Activated CD4-positive, alpha-beta T cell treated with anti-CD3 and anti-CD28 coated beads for 1 hour (primary cell): ENCODE measurements at places on chromosomes 7 and 10.

GRCh38 chr10:130877126-130877525, 434.4 kb downstream of the TCERG1L start:
- DNase-seq = no peak

GRCh38 chr7:151244841-151245346, 3.6 kb downstream of the SMARCD3 start:
- DNase-seq = no peak

- no peak for DNase-seq
These were observed 13.2 kb downstream of the ATE1 start for GRCh38 chr10:121914661-121915060.

DNA sequence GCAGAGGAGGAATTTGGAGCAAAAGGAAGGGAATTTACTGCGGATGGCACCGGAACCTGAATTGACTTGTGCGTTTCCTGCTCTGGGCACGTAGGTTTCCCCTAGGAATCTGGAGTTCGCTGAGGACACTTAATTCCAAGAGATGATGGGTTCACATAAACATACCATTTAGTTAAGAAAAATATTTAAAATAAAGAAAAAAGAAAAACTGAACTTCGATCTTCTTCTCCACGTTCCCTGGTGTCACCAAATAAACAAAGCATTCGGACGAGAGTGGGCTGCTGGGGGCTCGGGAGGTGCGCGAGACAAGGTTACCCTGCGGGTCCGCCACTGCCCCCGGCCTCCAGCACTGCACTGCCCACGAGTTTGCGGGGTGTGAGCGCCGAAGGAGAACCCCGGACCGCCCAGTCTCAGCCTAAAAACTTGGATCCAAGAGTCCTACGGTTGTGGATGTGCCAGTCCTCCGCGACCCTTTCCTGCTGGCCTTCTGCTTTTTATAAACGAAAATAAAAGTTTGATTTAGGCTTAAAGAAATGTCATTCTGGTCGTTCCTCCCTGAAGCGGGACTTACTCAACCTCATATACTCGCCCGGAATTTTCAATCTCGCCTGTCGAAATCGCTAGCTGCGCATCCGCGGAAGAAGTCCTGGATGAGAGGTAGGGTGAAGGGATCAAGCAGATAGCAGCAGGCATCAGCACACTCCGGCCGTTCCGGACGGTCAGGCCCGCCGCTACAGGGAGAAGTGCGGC, 30.3 kb downstream of the SKIDA1 start:
- no peak for DNase-seq

DNA sequence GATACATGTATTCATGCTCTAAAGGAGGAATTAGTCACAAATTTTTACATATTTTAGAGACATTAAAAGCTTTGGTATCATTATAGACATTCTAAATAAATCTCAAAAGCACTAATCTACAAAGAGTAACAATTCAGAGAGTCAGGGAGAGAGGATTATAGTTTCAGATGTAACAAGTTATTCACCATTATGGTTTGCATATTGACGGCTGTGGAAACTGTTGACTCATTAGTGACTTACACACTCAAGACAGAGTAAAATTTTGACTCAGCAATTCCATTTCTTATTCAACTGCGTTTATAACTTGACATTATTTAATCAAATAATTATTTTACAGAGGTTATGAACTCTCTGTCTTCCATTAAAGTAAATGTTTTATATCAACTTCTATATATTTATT, 95.4 kb upstream of the SEMA3C start:
- no peak for DNase-seq

DNA sequence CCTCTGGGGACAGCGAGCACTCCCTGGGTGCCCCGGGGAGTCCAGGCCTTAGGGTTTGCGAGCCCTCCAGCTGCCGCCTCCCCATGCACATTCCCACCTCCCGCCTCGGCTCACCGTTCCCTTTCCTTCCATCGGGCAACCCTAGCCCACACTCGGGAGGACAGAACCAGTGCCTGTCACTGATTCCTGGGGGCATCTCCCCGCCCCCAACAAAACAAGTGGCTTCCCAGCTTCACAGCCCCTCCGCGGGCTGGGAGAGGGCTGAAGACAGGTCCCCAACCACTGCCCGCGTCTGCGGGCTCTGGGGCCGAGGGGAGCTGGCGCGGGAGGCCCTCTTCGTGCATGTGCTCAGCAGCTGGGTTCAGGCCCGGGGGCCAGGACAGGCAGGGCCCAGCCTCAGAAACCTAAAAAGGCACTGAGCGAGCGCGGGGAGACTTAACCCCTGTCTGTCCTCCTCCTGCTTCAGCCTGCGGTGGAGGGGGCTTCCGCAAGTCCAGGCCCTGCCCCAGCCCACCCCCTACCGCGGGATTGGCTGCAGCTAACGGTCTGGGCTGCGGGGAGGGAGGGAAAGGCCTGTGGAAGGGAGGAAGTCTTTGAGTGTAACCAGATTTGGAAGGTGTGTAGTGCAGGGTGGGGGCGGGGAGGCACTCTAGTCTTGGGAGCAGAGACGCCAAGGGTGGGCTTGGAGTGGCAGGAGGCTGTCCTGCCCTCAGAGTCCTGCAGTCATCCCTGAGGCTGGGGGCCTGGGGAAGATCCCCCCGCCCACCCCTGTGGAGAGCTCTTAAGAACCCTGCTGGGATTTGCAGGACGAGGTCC, 1.2 kb downstream of the FLNC start:
- no peak for DNase-seq

- DNase-seq = no peak
These were observed 10.6 kb downstream of the VIM start for GRCh38 chr10:17238445-17239291.

DNA sequence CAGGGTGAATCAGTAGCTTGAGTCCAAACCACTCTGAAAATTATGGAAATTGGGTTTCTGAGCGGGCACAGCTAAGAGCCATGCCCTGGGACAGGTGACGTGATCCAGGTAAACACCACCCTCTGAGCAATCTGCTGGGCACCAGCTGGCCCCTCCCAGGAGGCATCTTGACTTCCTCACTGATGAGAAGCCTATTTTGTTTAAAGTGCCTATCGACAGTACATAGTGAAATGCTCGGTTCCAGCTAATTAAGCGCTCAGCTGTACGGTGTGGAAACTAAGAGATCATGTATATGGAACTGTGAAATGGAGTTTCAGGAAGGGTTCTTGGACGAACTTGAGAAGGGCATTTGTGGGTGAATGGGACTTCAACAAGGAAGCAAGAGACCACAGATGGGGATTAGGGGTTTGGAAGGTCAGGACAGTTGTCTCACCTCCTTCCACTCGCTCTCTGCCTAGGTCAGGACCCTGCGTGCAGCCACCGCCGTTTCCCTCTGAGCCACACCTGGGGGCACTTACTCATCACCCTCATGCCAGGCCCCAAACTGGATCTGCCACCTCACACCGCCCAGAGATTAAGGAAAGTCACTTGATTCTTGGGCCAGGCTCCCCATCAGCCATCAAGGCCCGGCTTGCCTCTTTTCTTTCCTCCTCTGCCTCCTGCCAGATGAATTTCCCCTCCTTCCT, 3.2 kb downstream of the ITPRIP start:
- DNase-seq = no peak

DNA sequence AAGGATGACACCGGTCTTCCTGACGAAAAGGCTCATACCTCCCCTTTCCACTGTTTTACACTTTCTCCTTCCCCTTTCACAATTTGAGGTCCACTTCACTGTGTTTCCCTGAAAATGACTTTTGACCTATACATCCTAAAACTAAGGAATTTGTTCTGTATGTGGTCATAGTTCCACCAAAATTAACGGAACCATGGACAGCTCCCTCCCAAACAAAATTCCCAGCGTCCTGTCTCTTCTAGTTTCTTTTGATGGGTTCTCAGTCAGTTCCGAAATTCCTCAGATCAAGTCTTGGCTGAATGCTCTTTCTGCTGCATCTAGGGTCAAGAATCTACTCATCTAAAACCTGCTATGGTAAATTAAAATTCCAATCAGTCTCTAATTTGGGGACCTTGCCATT, 1191.9 kb downstream of the CNTNAP2 start:
- no peak for DNase-seq

DNA sequence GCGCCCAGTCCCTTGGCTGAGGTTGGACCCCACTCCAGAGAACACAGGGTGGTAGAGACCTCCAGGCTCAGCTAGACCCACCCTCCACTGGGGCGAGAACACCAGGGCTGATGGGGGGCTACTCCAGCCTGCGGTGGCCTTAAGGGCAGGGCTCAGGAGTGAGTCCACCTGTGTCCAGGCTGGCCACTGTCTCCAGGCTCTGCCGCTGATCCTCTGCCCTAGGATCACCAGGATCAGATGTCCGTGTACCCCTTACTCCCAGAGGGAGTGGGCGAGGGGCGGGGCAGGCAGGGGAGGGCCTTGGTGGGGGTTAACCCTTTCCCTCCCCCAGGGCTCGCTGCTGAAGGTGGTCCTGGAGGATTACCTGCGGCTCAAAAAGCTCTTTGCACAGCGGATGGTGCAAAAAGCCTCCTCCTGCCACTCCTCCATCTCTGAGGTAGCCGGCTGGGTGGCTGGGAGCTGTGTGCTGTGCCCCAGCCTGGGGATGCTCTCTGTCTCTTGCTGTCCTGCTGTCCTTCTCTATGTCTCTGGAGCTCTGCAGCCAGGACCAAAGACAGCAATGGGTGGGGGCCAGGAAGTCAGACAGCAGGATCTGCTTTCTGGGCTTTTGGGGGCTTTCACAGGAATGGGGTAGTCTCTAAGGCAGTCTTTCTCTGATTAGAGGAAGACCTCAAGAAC, 38.0 kb downstream of the PSAP start:
- DNase-seq = no peak

DNA sequence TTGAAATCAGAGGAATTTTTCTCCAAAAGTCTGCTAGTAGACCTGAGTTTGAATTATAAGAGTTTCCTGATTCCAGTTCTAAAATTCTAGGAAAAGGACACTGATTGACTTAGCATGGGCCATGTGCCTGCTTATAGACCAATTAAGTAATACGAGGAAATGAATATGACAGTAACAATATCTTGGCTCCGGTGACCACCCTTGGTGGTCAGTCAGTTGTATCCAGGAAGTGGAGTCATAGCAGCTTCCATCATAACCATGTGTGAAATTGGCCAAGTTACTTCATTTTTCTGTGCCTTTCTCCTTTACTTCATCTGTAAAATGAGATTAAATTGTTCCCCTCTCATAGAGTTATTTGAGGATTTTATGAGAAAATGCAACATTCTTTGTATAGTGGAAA, 66.9 kb downstream of the MTPAP start:
- no peak for DNase-seq

GRCh38 chr10:80814147-80814652, 276.5 kb downstream of the SH2D4B start:
- no peak for DNase-seq

- no peak for DNase-seq
These were observed 111.4 kb upstream of the NANOS1 start for GRCh38 chr10:118918116-118918515.

DNA sequence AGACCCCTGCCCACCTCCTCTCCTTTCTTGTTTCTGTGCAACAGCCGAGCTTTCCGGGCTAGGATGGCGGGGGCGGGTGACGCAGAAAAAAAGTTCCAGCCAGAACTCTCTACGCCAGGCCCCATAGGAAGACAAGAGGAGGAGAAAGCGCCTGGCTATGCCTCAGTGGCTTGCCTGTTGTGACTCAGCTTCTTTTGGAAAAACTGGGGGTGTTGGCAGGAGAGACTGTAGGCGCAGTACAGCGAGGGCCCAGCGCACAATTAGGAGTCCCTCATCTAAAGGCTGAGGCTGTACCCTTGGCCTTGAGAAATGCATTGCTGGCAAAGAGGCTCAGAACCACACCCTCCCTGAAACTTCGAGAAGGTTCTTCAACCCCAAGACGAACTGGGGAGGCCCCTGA, 28.0 kb upstream of the KPNA7 start:
- no peak for DNase-seq

DNA sequence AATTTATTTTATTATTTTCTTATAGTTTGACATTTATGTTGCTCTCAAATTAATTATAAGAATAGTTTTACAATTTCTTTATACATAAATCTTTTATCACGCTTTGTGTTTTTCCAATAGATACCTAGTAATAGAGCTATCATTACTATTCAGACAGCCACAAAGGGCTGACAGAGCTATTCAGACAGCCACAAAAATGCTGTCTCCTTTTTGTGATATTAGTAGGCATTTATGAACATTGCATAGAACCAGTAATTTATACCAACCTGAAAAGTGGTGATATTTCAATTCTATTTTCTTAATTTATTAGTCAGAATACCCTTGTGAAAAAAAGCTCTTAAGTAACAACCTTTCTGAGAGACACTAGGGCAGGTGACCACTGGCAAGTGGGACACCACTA, 34.2 kb upstream of the IGFBP3 start:
- no peak for DNase-seq

DNA sequence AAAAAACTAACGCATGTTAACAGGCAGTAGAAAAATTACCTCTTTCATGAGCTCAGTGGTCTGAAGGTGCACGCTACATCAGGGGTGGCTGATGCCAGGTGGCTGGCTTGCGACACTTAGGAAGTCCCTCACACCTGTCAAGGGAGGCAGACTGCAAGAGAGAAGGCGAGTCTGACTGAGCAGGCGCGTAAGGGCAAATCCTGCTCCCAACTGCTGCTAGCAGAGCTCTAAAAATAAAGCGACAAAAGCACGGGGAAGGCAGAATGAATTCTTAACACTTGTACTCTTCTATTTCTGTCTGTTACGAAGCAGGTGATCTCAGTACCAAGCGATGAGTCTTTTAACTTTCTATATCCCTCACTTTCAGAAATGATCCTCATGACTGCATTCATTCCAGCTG, 33.1 kb downstream of the CACNA2D1 start:
- DNase-seq = no peak

- DNase-seq = no peak
These were observed 83.9 kb upstream of the UNC5B start for GRCh38 chr10:71128311-71128980.

- DNase-seq = no peak
These were observed 86.5 kb upstream of the NMT2 start for GRCh38 chr10:15254808-15255648.

DNA sequence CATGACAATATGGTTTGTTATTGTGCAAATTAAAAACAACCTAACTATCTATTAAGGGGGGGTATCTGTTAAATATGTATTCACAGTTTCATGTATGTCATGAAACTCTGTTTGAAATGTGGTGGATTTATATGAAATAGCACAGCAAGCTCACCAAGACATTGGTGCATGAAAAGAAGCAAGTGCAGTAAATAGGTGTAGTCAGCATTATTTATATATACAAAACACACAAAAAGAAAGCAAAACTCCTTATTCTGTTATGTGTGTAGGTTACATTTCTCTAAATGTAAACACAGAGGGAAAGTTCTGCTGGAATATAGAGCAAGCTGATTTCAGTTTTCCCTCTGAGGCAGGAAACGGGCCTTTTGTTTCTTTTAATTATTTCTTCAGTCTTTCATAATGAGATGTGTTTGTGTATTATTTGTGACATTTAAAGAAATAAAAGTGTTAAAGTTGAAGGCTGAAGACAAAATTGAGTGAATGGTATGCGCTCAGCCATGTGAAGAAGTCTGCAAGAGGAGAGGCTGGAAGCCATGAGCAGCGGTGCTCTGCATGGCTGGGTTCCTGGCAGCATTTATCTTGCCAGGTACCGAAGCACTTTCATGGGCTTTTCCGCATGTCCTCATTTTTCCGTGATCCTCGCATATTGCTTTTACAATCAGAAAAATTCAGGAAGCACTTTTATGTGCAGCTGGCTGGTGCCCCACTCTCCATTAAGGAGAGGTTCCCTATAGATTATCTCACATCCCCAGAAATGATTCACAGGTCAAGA, 38.5 kb downstream of the GRID1 start:
- no peak for DNase-seq

GRCh38 chr7:38677981-38678697, 47.0 kb upstream of the AMPH start:
- no peak for DNase-seq

GRCh38 chr7:2651336-2651735, 19.6 kb downstream of the TTYH3 start:
- no peak for DNase-seq
